AML-193 (cell line): ENCODE measurements at places on chromosomes 7 and 10.

DNA sequence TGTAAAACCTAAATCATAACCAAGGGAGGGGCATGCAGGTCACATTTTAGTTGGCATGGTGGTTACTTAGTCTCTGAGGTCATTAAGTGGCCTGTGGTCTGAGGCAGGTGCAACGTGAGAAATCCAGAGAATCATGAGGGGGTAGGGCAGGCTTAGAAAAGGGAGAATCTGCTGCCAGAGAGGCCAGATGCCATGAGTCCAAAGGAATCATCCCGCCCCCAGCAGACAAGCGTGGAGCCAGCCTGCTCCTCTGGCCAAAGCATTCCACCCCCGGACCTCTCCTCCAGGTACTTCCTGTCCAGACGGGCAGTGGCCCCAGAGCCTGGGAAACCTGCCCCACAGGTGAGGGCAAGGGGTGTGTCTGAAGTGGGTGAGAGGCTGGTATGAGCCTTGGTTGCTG lies 196.4 kb upstream of the ZNF32 start:
- DNase-seq, result no peak

- DNase-seq, result no peak
Measured at GRCh38 chr7:54697659-54698186, 61.3 kb downstream of the SEC61G start.

- no peak for DNase-seq
Measured at GRCh38 chr7:78716876-78717275, 736.6 kb downstream of the MAGI2 start.

- DNase-seq, result no peak
Measured at GRCh38 chr10:126516515-126516914, 128.2 kb upstream of the ADAM12 start.

DNA sequence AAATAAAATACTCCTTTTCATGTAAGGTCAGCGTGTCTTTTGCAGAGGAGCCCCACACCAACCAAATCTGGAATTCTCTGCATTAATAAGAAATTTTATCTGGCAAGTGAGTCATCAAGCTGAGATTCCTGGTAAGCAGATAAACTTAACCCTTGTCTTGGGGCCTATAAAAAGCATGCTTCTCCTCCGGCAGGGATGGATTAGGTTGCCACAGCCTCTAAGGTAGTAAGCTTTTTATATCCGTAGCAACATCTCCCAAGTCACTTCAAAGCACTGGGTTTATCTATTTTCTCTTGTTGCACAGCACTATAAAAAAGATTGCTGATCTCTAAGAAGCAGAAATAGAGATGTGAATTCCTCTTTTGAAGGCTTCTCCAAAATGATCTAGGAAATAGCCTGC lies 202.8 kb upstream of the NOBOX start:
- DNase-seq, result no peak

- DNase-seq, result no peak
Measured at GRCh38 chr7:55531536-55531935, 40.8 kb downstream of the VOPP1 start.

DNA sequence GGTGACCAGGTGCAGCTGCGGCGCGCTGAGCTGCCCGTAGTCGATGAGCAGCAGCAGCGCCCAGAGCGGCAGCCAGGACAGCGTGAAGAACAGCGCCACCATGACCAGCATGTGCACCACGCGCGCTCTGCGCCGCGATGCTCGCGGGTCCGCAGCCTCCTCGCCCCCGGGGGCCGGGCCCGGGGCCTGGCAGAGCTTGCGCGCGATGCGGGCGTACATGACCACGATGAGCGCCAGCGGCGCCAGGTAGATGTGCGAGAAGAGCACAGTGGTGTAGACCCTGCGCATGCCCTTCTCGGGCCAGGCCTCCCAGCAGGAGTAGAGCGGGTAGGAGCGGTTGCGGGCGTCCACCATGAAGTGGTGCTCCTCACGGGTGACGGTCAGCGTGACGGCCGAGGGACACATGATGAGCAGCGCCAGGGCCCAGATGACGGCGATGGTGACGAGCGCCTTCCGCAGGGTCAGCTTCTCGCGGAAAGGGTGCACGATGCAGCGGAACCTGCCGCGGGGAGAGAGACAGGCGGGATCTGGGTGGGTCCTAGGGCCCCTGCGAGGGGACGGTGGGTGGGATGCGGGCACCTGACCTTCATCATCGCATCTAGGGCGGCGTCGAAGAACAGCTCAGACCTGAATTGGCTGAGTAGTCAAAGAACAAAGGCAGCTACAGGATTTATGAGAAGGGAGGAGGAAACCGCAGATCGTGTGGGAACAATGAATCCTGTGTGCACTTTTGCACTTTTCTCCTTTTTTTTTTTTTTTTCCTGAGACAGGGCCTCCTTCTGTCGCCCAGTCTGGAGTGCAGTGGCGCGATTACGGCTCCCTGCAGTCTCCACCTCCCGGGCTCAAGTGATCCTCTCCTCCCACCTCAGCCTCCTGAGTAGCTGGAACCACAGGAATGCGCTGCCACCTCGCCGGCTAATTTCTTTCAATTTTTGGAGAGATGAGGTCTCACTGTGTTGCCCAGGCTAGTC lies 22.4 kb upstream of the PPA1 start:
- no peak for DNase-seq

DNA sequence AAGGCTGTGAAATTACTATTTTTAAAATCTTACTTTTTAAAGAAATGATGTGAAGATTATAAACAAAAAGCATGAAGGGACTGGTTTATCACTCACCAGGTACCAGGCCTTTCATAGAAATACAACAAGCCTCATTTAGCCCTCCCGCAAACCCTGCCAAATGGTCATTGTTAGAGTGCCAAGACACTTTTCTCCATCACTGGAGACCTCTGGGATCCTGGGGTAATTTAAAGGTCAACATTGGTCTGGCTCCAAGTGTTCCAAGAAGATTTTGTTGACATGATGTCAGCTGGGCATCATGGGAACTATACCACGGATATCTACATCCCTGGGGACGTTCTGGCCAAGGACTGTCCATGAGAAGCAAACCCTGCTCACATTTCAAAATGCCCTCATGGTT lies 138.0 kb upstream of the FRMD4A start:
- no peak for DNase-seq
